Calu3 (cell line): ENCODE measurements at places on chromosomes 4 and X. TPM values are rescaled to one million over a fixed set of nuclear protein-coding genes. Genes with fewer than 3 reads are reported as not detected.

Gene NDST4
- total RNA-seq, result not detected in 2 replicates

Gene ADGRG2
- 0.09 and 0.47 TPM in 2 replicates for total RNA-seq

DNA sequence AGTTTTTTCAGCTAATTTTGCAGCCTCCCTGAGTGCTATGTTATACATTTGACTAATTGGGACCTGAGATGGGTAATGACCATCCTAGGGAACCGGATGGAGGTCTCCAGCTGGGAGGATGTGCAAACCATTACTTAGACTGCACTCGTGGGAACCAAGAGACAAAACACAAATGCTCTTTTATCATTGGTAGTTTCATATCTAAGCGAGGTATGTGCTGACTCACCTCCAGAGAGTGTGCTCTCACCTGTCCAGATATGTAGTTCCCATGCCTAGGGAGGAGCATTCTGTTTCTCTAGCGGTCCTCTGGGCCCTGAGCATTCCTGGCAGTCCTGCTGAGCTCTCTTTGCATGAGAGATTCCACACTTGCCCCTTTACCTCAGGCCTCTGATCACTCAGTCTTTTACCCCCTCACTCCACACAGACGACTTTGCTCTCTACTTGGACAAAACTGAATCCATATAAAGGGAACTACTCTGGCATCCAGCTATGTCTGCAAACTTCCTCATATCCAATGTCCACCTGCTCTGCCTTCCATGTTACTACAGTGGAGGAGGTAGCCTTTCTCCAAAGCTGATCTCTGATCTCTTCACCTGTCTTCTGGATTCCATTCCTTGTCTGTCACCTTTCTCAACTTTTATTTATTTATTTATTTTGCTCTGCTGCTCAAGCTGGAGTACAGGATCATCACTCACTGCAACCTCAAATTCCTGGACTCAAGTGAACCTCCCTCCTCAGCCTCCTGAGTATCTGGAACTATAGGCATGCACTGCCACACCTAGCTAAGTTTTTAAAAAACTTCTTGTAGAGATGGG lies 88.4 kb downstream of the LRP2BP start:
- DNase-seq, result peak; percentile 13

- DNase-seq, result no peak
Observed at GRCh38 chr4:8915201-8916200, 43.9 kb upstream of the HMX1 start.

- no peak for DNase-seq
Observed at GRCh38 chr4:1210241-1210841, 38.0 kb upstream of the SPON2 start.

DNA sequence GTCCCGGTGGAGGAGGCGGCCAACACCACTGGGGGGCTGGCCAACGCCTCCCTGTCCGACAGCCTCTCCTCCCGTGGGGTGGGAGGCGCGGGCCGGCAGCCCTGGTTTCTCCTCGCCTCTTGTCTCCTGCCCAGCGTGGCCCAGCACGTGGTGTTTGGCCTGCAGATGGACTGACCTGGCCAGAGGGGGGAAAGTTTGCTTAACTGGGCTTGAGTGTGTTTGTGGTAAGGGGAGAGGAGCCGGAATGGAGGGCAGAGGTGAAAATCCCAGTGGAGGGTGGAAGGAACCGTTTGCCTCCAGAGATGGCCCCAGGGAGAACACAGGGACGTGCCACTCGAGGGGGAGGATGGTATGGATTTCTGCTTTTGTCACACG lies 27.6 kb downstream of the NYX start:
- DNase-seq, result no peak

DNA sequence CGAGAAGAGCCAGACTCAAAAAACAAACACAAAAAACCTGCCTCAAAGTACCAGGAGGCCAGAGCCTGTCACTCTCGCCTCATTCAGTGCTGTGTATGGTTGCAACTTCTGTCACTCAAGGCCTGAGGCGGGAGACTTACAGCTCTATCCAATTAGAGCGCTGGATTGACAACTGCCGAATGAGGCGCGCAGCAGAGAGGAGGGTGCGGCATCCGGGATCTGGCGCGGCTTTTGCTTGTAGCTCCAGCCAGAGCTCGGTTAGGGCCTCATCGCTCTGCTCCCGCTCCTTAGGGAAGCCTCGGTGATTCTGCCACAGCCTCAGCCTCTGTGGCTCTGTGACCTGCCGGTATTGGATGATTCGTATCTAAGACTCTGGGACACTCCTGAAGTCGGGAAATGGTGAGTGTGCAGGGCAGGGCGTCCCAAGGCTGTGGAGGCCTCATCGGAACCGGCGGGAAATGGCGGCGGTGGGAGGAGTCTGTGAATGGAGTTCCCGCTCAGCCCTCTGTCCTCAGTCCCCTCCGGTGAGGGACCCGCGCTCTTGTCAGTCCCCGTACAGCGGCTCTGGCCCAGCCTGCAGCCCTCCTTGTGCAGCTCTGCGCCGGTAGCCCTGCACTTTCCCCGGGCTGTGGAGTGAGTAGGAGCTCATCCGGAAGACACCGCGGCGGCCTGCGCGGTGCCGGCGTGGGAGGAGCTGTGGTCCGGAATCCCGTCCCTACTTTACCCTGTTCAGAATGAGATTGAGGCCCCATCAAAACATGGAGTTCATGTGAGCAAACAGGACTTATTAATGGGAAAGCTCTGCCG lies at the start of gene ZNF718:
TSS of gene ZNF718 (plus strand) at position 227 of the 807 bp plus-strand sequence. CDS start at position 397, 170 bp downstream.
- peak; percentile 87 for DNase-seq

DNA sequence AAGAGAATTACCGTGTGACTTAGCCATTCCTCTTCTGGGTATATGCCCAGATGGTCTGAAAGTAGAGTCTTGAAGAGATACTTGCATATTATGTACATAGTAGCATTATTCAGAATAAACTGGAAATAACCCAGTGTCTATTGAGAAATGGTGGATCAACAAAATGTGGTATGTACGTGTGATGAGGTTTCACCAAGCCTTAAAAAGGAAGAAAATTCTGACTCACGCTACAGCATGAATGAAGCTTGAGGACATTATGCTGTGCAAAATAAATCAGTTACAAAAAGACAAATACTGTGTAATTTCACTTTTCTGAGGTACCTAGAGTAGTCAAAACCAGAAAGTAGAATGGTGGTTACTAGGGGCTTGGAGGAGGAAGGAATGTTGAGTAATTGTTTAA lies 37.3 kb downstream of the GBA3 start:
- no peak for DNase-seq

GRCh38 chr4:25929298-25929686 lies 15.3 kb downstream of the SMIM20 start:
- DNase-seq, result no peak

GRCh38 chrX:34879886-34880285 lies 62.7 kb upstream of the FAM47B start:
- DNase-seq, result no peak
